ENCODE measurements at places on chromosomes 16 and 17.

GRCh38 chr17:82960419-82961271 is 118.8 kb upstream of the METRNL start:
- no peak for DNase-seq

DNA sequence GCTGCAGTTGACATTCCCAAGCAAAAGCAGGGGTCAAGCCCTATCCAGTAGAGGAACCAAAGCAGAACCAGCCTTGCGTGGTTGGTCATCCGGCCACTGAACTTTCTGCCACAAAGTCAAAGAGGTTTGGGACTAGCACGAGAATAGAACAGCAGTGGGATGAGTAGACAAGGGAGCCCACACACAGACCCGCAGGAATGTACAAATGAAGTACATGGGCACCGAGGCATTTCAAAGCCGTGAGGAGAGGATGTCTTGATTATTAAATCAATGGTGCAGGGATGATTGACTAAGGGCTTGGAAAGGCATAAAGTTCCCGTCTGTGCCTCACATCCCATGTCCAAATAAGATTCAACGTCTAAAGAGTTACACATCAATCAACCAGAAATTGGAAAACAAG is 81.8 kb upstream of the TBC1D3K start:
- DNase-seq = no peak

DNA sequence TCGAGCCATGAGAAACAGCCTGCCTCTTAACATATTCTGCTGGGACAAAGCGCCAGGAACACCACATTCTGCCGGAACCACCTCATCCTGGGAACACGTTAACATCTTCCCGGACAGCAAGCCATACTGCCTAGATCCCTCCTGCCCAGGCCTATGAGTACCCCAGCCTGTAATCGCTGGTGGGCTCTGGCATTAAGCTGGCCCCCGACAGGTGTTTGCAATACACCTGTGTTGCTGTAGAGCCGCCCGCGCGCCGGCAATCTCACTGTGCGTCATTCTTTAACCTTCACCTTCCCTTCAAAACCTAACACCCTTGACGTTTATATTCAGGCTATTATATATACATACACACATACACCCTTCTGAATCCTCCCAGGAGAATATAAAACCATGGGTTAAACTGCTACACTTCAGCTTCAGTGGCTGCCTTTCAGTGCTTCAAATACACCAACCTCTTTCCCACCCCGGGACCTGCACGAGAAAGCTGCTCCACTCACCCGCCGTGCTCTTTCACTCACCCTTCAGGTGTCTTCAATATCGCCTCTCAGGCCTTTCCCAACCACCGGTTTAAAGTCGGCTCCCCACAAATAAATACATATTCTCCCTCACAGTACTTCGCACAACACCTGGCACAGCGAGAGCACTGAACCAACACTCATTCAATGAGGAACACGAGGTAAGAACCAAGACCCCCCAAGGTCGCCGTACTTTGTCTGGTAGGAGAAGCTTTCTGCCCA is 1.0 kb upstream of the ENDOV start:
- peak; percentile 32 for DNase-seq

DNA sequence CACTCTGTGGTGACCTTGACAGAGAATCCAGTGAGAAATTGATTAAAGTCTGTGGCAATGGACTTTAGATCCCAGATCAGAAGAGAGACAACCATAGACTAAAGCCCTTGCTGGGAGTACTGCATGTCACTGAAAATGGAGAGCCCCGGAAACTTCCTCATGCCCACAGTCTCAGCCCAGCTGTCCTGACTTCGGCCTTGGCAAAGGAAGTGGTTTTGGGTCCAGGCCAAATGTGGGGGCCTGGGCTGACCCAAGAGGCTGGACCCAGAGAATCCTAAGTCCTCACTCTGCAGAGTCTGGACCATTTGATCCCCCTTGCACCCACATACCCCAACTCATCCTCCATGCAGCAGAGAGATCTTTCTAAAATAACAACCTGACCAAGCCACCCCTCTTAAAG is 4.7 kb upstream of the BEAN1 start:
- no peak for DNase-seq

GRCh38 chr17:80870401-80870800 is 121.2 kb upstream of the CHMP6 start:
- no peak for DNase-seq

DNA sequence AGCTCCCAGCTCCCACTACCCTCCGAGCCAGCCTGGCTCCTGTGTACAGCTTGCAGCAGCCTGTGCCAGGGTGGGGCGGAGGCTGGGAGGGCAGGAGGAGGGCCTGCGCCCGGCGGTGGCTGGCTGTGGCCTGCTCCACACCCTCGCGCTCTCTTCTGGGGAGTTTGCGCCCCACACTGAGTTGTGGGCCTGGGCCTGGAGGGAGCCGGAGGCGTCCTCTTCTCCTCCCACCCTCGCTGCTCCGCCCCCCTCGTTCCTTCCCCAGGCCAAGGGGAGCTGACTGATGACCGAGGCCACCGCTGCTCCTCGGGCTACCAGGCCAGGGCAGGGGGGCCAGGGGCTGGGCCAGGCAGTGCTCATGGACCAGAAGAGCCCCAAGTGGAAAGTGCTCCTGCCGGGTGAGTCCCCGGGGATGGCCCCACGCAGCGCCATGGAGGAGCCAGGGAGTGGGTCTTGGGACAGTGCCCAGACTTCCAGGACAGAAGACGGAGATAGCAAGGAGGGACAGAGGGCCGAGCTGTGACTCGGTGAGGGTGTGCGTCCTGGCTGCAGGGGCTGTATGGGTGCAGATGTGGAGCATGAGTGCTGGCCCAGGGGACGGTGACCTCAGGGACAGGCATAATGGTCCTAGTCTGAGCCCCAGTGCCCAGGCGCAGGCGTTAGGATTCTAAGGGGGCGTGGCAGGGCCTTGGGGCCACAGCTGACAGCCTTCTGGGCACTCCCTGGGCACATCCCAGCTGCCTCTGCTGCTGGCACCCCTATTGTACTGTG is 242.1 kb upstream of the GSE1 start:
- DNase-seq = peak; percentile 52

GRCh38 chr16:65786916-65787315 is 579.6 kb upstream of the CDH5 start:
- DNase-seq = no peak

- DNase-seq = no peak
Measured at GRCh38 chr17:48384164-48384563, 45.9 kb downstream of the SKAP1 start.

GRCh38 chr16:23771027-23771426 is 16.2 kb downstream of the CHP2 start:
- DNase-seq = no peak

DNA sequence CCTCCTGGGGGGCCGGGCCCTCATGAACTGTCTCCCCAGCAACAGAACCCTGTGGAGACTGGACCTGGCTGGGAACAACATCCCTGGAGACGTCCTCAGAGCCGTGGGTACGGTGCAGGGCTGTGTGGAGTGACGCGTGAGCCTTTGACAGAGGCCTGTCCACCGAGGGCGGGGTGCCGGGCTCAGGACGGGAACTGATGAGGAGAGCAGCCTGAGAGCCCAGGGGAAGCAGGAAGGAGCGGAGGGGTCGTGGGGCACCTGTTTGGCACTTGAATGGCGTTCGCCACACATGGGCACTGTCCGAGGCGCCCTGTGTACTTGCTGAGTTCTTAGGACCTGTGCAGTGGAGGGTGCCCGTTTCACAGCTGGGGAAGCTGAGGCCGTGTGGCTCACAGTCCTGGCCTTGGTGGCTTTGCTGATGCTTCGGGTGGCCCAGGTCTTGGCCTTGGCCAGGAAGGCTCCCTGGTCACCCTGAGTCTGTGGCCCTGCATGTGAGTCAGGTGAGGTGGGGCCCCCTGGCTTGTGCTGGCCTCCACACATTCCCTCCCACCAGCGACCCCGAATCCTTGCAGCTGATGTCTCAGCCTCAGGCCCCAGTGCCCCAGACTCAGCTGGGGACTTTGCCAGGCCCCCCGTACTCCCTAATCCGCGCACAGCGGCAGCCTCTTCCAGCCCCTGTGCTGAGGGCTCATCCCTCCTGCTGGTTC is 2.4 kb downstream of the LRRC45 start:
- DNase-seq = no peak

DNA sequence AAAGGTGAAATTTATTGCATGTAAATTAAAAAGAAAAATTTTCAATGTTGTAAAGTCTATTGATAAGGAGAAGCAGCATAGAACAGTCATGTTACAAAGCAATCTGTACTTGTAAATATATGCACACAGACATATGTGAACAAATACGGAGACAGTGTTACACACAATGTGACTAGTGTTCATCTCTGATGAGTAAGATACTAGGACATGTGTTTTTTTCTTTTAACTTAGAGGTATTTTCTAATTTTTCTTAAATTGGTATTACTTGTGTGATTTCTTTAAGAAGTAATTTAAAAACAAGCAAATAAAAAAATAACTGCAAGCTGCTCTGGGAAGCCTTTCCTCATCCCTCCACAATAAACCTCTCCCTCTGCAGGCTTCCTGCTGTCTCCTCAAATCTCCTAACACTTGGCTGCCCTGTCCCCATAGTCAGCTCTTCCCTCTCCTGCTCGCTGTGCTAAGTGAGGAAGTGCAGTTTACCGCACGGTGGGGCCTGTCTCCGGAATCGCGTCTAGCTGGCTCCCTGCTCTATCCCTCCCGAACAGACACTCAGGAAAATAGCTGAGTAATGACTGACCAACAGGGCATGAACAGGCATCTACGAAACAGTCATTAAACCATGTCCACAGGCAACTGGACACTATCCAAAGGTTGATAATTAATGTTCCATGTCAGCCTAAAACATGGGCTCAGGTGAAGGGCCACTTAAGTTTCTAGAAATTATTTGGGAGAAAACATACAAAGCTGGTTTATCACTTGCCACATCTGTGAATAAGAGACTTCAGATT is 35.9 kb downstream of the CMTM4 start:
- peak; percentile 14 for DNase-seq

DNA sequence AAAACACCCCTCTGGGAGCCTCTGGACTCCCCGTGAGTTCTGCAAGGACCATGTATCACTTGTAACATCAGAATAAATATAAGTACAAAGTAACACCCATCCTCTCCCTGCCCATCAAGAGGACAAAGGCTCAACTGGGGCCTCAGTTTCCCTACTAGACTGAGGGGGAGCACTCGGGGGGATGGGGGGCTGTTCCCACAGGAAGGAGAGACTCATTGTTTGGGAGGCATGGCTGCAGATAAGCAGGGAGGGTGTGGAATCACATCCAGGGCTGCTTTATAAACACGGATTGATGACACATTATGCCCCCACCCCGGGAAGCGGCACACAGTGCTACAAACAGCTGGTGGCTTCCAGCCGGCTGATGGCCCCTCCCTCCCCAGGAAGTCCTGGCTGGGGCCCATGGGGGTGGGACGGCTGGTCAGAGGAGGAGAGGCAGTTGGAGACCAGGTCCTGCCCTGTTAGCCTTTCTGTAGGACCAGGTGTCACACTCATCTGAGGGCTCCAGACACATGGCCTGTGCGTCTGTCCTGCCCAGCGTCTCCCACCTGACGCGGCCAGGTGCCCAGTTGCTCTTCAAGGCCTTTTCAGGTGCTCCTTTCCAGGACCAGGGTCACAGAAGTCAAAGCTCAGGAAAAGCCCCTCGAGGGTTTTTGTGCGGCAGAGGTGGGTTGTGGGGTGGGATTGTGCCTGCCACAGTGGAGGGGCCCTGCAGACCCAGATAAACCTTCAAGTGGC is 1.3 kb upstream of the MPG start:
- peak; percentile 72 for DNase-seq

DNA sequence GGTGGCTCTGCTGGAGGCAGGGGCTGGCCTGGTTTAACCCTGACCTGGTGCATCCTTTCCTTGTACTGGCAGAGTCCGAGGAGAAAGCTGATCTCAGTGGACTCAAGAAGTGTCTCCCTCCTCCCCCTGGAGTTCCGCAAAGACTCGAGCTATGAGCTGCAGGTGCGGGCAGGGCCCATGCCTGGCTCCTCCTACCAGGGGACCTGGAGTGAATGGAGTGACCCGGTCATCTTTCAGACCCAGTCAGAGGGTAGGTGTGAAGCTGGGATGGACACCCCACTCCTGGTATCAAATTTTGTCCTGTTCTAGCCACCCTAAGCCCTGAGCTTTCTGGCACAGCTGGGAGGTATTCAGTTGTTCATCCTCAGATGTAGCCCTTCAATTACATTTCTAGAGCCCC is 42.5 kb downstream of the IL21R start:
- DNase-seq = no peak

- DNase-seq = no peak
Measured at GRCh38 chr17:19933221-19933620, 44.4 kb downstream of the AKAP10 start.

- DNase-seq = no peak
Measured at GRCh38 chr16:89484923-89485679, 5.3 kb downstream of the ANKRD11 start.

- no peak for DNase-seq
Measured at GRCh38 chr17:72350073-72350472, 229.3 kb downstream of the SOX9 start.

GRCh38 chr17:2916461-2916860 is 120.2 kb downstream of the RAP1GAP2 start:
- no peak for DNase-seq

- peak; percentile 86 for DNase-seq
Measured at GRCh38 chr16:14545346-14545884, 84.6 kb downstream of the PARN start.

- DNase-seq = no peak
Measured at GRCh38 chr17:54544249-54544648, 356.4 kb upstream of the TOM1L1 start.

DNA sequence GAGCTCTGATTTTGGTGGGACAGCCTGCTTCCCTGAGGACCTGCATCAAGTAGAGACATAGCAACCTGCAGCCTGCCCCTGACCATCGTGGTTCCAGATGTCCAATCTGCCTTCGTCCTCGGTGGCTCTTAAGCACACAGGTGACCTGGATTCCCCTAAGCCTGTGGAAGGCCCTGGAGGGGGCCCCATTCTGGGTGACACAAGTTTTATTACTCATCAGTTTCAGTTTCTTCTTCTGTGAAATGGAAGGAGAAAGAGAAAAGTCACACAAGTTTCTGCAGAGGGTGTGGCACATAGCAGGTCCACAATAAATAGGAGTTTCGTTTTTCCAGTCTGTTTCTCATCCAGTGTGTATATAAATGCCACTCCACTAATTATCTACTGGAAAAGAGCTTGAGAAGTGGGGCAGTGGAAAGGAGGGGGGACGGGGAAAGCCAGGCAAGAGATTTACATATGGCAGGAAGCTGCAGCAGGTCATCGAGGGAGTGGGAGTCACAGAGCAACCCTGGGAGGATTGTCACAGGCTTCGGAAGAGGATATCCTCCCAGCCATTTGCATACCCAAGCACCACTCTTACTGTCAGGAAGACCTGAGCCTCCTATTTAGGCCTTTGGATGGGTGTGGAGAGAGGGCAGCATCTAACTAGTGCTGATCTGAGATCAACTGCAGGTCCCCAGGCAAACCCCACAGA is 10.0 kb upstream of the NOS2 start:
- no peak for DNase-seq

DNA sequence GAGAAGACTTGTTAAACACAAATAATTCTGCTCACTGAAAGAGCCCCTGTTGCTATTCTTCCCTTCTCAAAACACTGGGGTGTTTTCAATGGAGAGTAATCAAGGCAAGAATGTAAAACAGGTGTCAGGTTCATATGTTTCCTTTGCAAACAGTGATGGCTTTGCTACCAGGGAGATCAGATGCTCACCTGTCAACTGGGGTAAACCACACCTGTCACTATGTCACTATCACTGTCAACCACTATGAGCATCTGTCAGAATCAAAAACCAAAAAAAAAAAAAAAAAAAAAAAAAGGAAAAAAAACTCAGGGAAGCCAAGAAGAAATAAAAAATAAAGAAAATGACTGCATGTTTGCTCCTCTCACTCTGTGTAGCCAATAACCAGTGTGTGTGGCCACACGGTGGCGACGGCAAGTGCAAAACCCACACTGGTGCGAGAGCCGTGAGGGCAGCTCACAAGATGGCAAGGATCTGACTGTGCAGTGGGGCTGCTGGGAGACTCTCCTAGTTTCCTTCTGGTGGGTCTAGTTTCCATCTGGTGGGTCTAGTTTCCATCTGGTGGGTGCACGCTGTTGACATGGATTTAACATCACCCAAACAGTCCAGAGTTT is 22.7 kb downstream of the USP22 start:
- peak; percentile 26 for DNase-seq

Measured in HT-29 (cell line).